ENCODE measurements at places on chromosomes 5 and 9. TPM values are rescaled to one million over a fixed set of nuclear protein-coding genes. Genes with fewer than 3 reads are reported as not detected.

Gene GFRA3
- 0.55 TPM for total RNA-seq

GRCh38 chr5:52801329-52801728 lies 13.6 kb downstream of the ITGA1 start:
- H3K4me1 ChIP-seq: peaks cover 6% of the 10 kb centered on the region
- H3K36me3 ChIP-seq: no peaks in the 10 kb centered on the region
- H3K4me3 ChIP-seq: peak overlapping the region; percentile 90
- H3K27ac ChIP-seq: peak overlapping the region; percentile 46

- H3K27me3 ChIP-seq: no peaks in the 10 kb centered on the region
- H3K27ac ChIP-seq: no peak overlapping the region
- DNase-seq: no peak
- no peaks in the 10 kb centered on the region for H3K4me1 ChIP-seq
- no peak overlapping the region for H3K4me3 ChIP-seq
- no peaks in the 10 kb centered on the region for H3K36me3 ChIP-seq
Observed at GRCh38 chr5:39361306-39361705, 3.0 kb downstream of the C9 start.

DNA sequence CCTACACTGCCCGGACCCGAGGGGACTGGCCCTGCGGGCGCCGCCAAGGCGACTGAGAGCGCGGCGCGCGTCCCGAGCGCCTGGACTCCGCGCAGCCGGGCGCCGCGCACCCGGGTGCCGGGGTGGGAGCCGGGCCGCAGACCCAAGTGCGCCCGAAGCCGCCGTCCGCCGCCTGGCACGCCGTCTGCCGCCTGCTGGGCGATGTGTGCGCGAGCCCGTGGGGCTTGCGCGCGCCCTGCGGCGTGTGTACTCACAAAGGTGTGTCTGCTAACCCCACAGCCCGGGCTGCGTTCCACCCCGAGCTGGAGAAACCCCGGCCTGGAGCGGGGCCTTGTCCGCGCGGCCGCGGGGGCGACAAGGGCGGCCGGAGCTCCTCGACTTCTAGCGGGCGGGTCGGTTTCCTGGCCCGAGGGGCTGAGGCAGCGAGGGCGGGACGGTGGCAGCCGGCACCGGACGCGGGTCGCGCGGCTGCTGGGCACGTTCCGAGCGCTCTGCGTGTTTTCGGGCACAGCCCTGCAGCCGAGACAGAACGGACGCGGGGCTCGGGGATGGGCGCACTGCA lies 1.1 kb upstream of the ZSWIM6 start:
- no peaks in the 10 kb centered on the region for H3K27me3 ChIP-seq
- H3K4me3 ChIP-seq: peak overlapping the region; percentile 81
- no peaks in the 10 kb centered on the region for H3K4me1 ChIP-seq
- H3K36me3 ChIP-seq: no peaks in the 10 kb centered on the region

- H3K27me3 ChIP-seq: no peaks in the 10 kb centered on the region
- no peaks in the 10 kb centered on the region for H3K4me1 ChIP-seq
- H3K27ac ChIP-seq: no peak overlapping the region
- DNase-seq: no peak
Observed at GRCh38 chr9:73981405-73981804, 515.7 kb upstream of the RORB start.

DNA sequence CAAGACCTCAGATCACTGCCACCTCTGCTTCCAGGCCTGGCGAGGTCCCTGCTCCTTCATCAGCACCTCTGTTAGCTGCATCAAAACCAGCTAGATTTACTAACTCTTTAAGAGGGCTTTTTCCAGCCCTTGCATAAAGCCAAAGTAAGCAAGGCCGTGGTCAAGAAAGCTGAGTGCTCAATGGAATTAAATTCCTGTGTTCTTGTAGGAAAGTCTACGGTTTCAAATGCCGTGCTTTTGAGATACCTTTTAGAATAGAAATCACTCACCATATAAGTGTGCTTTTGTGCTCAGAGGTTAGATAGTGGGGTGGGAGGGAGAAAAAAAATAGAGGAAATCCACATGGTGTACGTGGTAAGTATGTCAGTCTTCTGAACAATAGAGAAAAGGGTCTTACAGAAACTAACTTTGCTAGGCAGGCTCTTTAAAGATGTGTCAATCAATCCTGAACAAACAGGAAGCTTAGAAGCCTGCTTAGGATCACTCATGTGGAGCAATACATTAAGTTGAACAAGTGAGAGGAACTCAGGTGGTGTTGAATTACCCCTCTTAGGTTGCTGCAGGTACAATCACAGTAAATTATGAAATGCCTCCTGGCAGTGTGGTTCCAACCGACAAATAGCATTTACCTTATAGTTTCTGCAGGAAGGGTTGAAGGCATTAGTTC lies 79.7 kb downstream of the SEMA6A start:
- no peak overlapping the region for H3K4me3 ChIP-seq
- no peak overlapping the region for H3K27ac ChIP-seq
- peaks cover 1% of the 10 kb centered on the region for H3K27me3 ChIP-seq
- no peaks in the 10 kb centered on the region for H3K36me3 ChIP-seq

- H3K4me1 ChIP-seq: no peaks in the 10 kb centered on the region
- peaks cover 2% of the 10 kb centered on the region for H3K27me3 ChIP-seq
- no peaks in the 10 kb centered on the region for H3K36me3 ChIP-seq
- no peak overlapping the region for H3K27ac ChIP-seq
- DNase-seq: no peak
Observed at GRCh38 chr9:20184541-20184940, 395.7 kb upstream of the SLC24A2 start.

DNA sequence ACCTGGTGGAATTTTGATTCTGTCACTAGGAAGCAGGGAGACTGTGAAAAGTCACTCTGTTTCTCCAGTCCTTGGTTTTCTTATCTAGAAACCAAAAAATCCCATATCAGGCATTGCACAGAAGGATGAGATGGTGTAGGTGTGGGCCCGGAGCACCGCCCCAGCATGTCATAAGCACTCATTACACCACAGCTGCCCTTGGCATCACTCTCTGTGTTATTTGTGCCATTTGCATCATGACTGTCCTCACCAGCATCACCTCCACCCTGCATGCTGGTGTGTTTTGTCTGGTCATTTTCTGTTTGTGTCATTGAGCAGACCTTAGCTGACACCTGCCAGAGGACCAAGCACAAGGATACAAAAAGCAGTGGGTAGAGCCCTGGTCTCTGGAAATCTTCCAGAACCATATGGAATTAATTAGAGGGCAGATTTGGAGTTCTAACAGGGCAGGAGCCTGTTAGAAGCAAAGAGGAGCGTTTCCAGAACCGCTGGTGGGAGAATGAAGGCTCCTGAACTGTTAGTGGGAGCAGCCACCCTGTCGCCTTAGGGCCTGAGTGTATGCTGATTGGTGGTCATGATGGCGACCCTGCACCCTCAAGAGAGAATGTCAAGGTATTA lies 99.3 kb downstream of the AMBP start:
- H3K27me3 ChIP-seq: no peaks in the 10 kb centered on the region
- H3K36me3 ChIP-seq: no peaks in the 10 kb centered on the region
- no peaks in the 10 kb centered on the region for H3K4me1 ChIP-seq
- no peak overlapping the region for H3K4me3 ChIP-seq

Gene SOX30
- 0.12 TPM for total RNA-seq

DNA sequence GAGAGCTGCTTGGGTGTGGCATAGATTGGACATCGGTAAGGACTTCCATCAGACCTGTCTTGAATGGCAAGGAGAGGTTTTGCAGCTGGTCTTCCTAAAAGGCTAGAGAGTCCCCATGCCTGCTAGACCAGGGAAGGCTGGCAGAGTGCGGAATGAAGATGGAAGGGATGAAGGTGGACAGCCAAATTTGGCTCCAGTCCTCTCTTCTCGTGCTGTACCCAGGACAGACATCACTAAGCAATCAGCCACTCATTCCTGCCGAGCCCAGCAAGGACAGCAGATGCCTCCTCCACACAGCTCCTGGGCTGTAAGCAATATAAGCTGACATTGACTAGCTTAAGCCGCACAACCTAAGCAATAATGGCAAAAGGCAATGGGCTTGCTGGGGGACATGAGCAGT lies 112.0 kb downstream of the OLFM1 start:
- no peak overlapping the region for H3K4me3 ChIP-seq
- H3K27me3 ChIP-seq: no peaks in the 10 kb centered on the region
- no peaks in the 10 kb centered on the region for H3K36me3 ChIP-seq
- no peak for DNase-seq

Gene GALNT12
- 3.3 TPM for total RNA-seq

Gene SPINK6
- total RNA-seq: not detected

- H3K4me3 ChIP-seq: no peak overlapping the region
- H3K27me3 ChIP-seq: no peaks in the 10 kb centered on the region
- DNase-seq: no peak
- H3K27ac ChIP-seq: no peak overlapping the region
- no peaks in the 10 kb centered on the region for H3K4me1 ChIP-seq
Observed at GRCh38 chr5:149636191-149636860, 55.0 kb downstream of the ARHGEF37 start.

DNA sequence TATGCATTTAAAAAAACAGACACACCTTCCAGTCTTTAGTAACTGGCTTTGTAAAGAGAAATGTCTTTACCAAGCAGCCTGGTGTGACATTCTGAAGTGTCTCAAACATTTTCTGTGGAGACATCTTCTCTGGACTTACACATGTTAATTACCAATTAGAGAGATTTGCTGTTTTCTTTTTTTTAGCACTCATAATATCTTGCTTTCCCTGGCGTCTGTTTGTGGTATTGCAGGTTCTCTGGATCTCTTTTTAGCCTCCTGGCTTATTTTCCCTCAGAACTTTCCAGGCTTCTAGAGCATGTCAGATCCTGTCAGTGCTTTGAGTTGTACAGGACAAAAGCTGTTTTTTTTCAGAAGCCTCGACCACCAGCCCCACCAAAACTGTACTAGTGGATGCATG lies 92.5 kb downstream of the MSX2 start:
- H3K27me3 ChIP-seq: peaks cover 2% of the 10 kb centered on the region
- H3K4me3 ChIP-seq: no peak overlapping the region
- DNase-seq: no peak
- H3K27ac ChIP-seq: no peak overlapping the region
- H3K36me3 ChIP-seq: no peaks in the 10 kb centered on the region
- H3K4me1 ChIP-seq: no peaks in the 10 kb centered on the region

- H3K36me3 ChIP-seq: no peaks in the 10 kb centered on the region
- no peak for DNase-seq
- H3K4me3 ChIP-seq: no peak overlapping the region
- H3K4me1 ChIP-seq: no peaks in the 10 kb centered on the region
- H3K27ac ChIP-seq: no peak overlapping the region
- no peaks in the 10 kb centered on the region for H3K27me3 ChIP-seq
Observed at GRCh38 chr9:89434636-89435035, 63.3 kb downstream of the SEMA4D start.

GRCh38 chr5:135102716-135103574 lies 68.9 kb upstream of the PITX1 start:
- no peaks in the 10 kb centered on the region for H3K4me1 ChIP-seq
- H3K27me3 ChIP-seq: no peaks in the 10 kb centered on the region
- no peak overlapping the region for H3K4me3 ChIP-seq
- H3K27ac ChIP-seq: no peak overlapping the region

DNA sequence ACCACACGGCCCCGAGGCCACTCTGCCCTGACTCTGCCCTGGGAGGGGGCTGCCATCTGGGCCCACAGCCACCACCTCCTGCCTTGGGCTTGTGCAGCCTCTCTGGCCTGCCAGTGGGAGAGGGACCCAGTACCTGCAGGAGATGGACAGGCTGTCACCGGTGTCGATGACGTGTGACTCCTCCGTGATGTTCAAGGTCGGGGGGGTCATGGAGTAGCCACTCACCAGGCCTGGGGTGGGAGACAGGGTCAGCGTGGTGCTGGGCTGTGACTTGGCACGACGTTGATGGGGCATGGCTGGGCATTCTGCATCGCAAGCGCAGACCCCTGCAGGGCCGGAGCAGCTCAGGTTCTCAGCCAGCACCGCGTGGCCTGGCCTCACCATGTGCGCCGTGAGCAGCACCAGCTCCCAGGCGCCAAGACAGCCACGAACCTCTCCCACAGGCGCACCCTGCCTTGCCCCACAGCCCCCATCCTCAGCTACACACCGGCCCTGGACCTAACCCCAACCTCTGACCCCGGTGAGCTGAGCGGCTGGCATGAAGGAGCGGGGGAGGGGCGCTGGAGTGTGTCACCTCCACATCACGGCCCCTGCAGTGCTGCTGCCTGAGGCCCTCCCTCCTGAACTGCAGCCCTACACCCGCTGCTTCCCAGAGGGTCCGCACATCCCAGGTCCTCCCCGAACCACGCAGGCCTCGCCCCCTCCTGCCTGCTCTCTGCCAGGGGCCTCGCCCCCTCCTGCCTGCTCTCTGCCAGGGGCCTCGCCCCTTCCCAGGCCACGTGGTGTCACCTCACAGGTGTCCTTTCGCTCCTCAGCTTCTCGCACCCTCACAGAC lies 17.6 kb downstream of the FLT4 start:
- no peaks in the 10 kb centered on the region for H3K27me3 ChIP-seq
- DNase-seq: peak; percentile 31
- no peak overlapping the region for H3K4me3 ChIP-seq
- H3K27ac ChIP-seq: no peak overlapping the region
- no peaks in the 10 kb centered on the region for H3K4me1 ChIP-seq

Gene FOXD4L5
- 0.45 TPM for total RNA-seq

Gene DNAH5
- total RNA-seq: 0.36 TPM

Gene ZNF454
- total RNA-seq: 2.2 TPM

GRCh38 chr5:123455640-123456039 lies 32.4 kb upstream of the CEP120 start:
- no peak for DNase-seq
- no peaks in the 10 kb centered on the region for H3K36me3 ChIP-seq
- H3K4me1 ChIP-seq: no peaks in the 10 kb centered on the region
- no peak overlapping the region for H3K4me3 ChIP-seq
- H3K27me3 ChIP-seq: no peaks in the 10 kb centered on the region

DNA sequence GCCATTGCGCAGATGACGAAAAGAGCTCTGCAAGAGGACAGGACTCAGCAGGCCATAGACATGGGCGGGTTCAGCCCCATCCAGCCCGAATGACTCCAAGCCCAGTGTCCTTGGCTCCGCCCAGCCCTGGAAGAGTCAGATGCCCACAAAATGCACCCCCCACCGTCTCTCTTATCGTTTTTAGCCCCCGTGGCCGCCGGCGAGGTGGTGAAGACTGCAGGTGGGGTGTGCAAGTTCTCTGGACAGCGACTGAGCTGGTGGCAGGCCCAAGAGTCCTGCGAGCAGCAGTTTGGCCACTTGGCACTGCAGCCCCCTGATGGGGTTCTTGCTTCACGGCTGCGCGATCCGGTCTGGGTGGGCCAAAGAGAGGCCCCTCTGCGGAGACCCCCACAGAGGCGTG lies 2.1 kb downstream of the ADGRD2 start:
- no peaks in the 10 kb centered on the region for H3K27me3 ChIP-seq
- H3K4me3 ChIP-seq: no peak overlapping the region
- H3K27ac ChIP-seq: no peak overlapping the region
- H3K4me1 ChIP-seq: no peaks in the 10 kb centered on the region
- DNase-seq: peak; percentile 71
- no peaks in the 10 kb centered on the region for H3K36me3 ChIP-seq

Gene RRAGA
- total RNA-seq: 87.2 TPM

GRCh38 chr9:136578626-136578914 lies 32.7 kb upstream of the NOTCH1 start:
- H3K4me1 ChIP-seq: peaks cover 4% of the 10 kb centered on the region
- H3K27me3 ChIP-seq: no peaks in the 10 kb centered on the region
- H3K36me3 ChIP-seq: no peaks in the 10 kb centered on the region
- DNase-seq: no peak
- no peak overlapping the region for H3K27ac ChIP-seq

DNA sequence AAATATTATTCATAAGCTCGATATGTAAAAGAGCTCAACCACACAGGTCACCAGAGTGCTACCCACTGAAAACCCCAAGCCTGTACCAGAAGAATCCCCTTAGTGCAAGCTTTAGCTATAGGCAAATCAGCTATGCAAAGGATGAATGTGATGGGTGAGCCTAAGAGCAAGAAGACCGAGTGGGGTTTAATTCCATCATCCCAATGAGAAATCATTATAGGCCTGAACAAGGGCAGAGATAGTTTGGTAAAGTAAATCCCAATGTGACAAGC lies 21.8 kb downstream of the ELOVL7 start:
- no peak overlapping the region for H3K4me3 ChIP-seq
- no peak for DNase-seq
- H3K4me1 ChIP-seq: no peaks in the 10 kb centered on the region
- H3K36me3 ChIP-seq: no peaks in the 10 kb centered on the region
- H3K27me3 ChIP-seq: no peaks in the 10 kb centered on the region
- no peak overlapping the region for H3K27ac ChIP-seq

Measured in aorta (tissue), 5 donors.